ENCODE measurements at places on chromosomes 2 and 18. TPM values are rescaled to one million over a fixed set of nuclear protein-coding genes. Genes with fewer than 3 reads are reported as not detected.

DNA sequence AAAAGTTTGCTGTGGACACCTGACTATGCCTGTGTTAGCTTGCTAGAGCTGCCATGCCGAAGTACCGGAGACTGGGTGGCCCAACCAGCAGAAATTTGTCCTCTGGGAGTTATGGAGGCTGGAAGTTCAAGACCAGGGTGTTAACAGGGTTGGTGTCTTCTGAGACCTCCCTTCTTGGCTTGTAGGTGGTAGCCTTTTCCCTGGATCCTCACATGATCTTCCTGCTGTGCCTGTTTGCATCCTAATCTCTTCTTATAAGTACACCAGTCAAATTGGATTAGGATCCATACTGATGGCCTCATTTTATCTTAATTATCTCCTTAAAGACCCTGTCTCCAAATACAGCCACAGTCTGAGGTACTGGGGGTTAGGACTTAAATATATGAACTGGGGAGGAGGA lies 845 bp downstream of the TMEM177 start:
- DNase-seq, result no peak

Gene KIAA2012
- total RNA-seq, result not detected

Gene SLC35F5
- total RNA-seq, result 320 TPM

DNA sequence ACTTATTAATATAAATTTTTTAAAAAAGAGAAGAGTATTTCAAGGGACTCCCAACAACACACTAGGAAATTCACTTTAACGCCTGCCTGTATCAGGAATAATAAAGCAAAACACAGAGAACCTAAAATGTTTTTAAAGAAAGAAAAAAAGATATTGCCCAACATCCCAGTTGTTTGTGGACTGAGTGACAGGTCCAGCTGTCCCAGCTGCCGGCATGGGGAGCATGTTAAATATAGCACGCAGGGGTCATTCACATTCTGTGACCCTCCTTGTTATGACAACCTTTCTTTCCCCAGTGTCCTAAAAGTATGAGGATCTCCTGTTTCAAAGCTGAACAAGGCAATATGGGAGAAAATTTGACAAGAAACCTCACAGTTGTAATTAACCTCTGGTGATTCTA lies 4.4 kb downstream of the KLHL41 start:
- no peak for DNase-seq

GRCh38 chr18:48252525-48252924 lies 156.7 kb downstream of the ZBTB7C start:
- DNase-seq, result no peak

- DNase-seq, result no peak
These were observed 723.7 kb downstream of the DCDC2C start for GRCh38 chr2:4427083-4427482.

DNA sequence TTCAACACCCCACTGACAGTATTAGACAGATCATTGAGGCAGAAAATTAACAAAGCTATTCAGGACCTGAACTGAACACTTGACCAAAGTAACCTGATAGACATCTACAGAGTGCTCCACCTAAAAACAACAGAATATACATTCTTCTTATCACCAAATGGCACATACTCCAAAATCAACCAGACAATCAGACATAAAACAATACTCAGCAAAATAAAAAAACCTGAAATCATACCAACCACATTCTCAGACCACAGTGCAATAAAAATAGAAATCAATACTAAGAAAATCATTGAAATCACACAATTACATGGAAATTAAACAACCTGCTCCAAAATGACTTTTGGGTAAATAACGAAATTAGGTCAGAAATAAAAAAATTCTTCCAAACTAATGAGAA lies 15.8 kb downstream of the PFN4 start:
- no peak for DNase-seq

DNA sequence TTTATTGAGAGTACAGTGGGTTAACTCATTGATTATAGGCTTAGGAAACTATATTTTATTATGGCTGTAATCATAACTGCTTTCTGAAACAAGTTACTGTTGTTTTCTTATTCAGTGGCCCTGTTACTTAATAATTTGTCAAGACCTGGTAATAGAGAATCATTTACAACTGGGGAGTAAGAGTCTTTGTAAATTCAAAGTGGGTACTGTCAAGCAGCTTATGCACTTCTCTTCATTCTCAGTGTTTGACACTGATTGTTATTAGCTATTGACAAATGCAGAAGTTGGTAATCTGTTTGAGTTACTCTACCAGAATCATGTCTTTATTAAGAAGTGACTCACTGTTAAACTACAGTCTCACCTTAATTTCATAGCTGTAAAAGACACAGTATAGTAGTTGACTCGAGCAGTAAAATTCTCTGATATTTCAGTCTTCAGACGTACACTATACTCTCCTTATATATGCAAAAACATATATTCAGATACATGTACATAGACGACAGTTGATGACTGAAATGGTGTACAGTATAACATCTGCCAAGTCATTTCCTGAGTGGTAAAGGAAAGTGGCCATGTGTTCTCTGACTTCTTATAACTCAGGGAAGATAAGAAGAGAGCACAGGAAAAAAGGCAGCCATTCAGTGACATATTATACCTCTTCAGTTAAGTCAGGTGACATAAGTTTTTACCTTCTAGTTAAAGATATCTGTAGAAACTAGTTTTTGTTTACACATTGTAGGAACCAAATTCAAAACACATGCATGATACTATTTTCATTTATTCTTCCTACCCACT lies 36.0 kb upstream of the TTC27 start:
- DNase-seq, result no peak

Gene LINC00305
- total RNA-seq, result not detected

Measured in thyroid gland (tissue), 4 donors.